ENCODE measurements at places on chromosomes 11 and 22. TPM values are rescaled to one million over a fixed set of nuclear protein-coding genes. Genes with fewer than 3 reads are reported as not detected.

Gene C11orf91
- not detected for polyA plus RNA-seq

Gene DEUP1
- polyA plus RNA-seq = not detected

Gene PRODH
- 1.6 TPM for polyA plus RNA-seq

Gene RAG1
- 0.35 TPM for polyA plus RNA-seq

Gene SMDT1
- polyA plus RNA-seq = 117 TPM

Gene KDELR3
- polyA plus RNA-seq = 0.75 TPM

Gene KRTAP5-8
- polyA plus RNA-seq = not detected

Gene YAP1
- 32.1 TPM for polyA plus RNA-seq

Gene TP53I11
- 4.9 TPM for polyA plus RNA-seq

Gene DERL3
- polyA plus RNA-seq = 1.1 TPM

Gene ADAMTS15
- polyA plus RNA-seq = 0.79 TPM

Gene LAYN
- polyA plus RNA-seq = 0.60 TPM

Gene C1QTNF4
- polyA plus RNA-seq = 0.70 TPM

DNA sequence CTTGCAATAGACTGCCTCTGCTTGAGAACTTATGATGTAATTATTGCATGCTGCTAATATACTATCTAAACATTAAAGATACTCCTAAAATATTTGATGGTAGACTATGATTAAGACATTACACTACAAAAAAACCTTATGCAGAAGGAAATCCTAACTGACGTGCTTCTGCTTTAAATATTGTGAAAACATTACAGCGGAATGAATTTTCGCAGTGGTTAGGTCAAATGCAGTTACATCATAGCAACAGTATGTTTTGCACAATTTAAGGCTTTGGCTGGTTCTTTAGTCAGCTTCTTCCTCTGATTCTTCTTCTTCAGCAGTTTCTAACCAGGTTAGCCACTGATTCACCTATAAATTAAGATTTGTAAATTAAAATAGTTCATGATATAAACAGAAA lies 11.2 kb downstream of the EIF4G2 start:
- no peak for DNase-seq

- DNase-seq = no peak
Measured at GRCh38 chr11:19705936-19706335, 6.7 kb upstream of the NAV2 start.

DNA sequence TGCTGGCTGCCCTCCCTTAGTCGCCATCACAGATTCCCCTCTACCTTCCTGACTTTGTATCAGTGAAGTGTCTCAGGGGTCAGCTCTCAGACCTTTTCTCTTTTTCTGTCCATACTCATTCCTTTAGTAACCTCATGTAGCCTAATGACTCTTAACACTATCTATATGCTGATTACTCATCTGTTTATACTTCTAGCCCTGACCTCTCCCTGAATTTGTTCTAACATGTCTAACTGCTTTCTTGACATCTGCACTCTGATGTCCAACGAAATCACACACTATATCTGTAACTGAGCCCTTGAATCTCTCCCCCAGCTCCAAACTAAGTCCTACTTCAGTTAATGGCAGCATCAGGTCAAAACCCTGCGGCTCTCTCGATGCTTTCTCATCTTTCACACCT lies 135.8 kb upstream of the TIMP3 start:
- DNase-seq = no peak

- DNase-seq = no peak
Measured at GRCh38 chr22:27895600-27895999, 23.5 kb downstream of the PITPNB start.

- DNase-seq = no peak
Measured at GRCh38 chr22:21682385-21683175, 16.8 kb downstream of the PPIL2 start.

DNA sequence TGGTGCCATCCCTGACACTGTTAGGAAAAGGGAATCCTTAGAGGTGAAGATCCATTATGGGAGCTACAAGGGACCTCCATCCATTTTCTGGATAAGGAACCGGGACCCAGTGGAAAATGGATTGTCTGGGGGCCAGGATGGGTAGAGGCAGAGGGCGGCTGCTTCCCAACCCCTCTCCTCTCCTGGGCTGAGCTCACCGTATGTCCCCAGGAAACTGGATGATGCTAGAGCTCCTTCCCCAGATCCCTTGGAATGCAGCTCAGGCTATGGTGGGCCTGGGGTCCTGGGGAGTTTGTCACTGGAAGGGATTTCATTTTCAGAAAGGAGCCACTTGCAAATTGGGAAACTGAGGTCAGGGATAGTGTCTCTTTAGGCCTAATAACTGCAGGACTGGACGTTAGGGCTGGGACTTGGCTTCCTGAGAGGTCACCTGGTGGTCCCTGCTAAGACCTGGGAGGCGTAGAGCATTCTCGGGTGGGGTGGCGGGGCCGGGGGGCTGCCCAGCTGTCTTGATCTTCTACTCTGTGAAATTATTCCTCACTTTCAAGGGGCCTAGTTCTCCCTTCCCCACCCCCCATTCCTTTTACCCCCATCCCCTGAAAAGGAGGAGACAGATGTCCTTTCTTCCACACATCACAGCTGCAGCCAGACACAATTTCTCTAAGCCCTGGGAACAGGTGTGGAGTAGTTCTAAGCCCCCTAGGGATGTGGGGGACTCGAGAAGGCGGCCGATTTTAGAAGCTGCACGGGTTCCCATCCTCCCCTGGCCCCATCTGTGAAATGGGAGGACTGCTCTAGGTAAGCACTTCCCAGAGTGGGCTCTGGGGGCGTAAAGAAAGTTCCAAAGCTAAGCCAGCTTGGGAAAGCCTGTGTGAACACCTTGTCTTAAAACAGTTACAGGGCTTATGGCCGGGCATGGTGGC lies 99.8 kb downstream of the PKNOX2 start:
- DNase-seq = no peak

- DNase-seq = no peak
Measured at GRCh38 chr22:41560095-41560471, 727 bp upstream of the CSDC2 start.

- no peak for DNase-seq
Measured at GRCh38 chr11:130585545-130585944, 137.1 kb downstream of the ADAMTS15 start.

DNA sequence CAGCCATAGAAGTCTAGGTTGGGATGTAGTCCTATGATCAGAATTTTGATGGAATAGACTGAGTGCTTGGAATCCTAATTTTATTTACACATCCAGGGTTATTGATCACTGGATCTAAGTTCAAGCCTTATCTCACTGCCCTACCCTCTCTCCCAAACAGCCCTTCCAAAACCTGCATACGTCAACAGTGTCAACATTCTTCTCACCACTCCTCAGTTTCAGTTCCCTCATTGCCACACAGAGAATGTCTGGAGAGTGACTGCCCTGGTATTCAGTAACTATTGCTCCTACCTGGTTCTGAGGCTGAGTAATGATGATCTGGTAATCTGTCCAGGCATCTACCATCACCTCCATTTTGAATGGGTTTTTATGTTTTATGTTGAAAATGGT lies 60.0 kb downstream of the GLYATL1 start:
- DNase-seq = no peak

GRCh38 chr11:70322666-70323065 lies 52.2 kb downstream of the PPFIA1 start:
- DNase-seq = no peak

GRCh38 chr22:50058061-50058905 lies at the start of gene TTLL8:
Gene TTLL8 (minus strand): TSS chr22:50058298.
- DNase-seq = no peak

GRCh38 chr11:72452495-72452894 lies 18.2 kb upstream of the CLPB start:
- no peak for DNase-seq

DNA sequence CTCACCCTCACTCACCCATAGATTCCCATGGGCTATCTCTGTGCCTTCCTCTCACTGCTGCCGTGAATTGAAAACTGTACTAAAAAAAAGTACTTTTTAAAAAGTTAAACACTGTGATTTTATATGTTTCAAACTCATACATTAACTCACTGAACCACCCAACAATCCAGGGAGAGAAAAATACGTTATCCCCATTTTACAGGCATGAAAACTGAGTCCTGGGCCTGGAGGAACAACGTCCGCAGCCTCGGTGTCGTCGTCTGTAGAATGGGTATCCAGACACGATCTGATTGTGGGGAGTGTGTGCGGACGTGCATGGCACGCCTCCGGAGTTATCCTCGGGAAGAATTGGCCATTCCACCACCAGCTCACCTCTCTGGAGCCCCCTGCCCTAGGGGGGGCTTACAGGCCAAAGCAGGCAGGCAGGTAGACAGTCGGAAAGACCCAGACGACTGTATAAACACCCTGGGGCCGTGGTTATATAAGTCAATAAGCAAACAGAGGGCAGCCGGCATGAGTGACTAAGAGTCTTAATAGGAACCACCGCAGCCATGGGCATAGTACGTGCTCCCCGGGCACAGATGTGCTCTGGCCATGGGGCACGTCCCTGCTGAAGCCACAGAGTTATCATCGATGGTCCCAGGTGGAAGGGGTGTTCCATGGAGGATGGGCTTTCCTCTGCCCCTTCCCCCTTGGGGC lies 7.1 kb upstream of the PDGFB start:
- peak; percentile 45 for DNase-seq

GRCh38 chr11:64268893-64269539 lies 15.4 kb downstream of the BAD start:
- peak; percentile 85 for DNase-seq

- no peak for DNase-seq
Measured at GRCh38 chr11:66055021-66055420, 2.9 kb downstream of the SF3B2 start.

GRCh38 chr11:111942829-111943228 lies 5.7 kb downstream of the DIXDC1 start:
- no peak for DNase-seq

GRCh38 chr22:32823024-32823730 lies 21.7 kb downstream of the TIMP3 start:
- DNase-seq = no peak

GRCh38 chr11:11027288-11027687 lies 169.4 kb upstream of the ZBED5 start:
- DNase-seq = no peak

DNA sequence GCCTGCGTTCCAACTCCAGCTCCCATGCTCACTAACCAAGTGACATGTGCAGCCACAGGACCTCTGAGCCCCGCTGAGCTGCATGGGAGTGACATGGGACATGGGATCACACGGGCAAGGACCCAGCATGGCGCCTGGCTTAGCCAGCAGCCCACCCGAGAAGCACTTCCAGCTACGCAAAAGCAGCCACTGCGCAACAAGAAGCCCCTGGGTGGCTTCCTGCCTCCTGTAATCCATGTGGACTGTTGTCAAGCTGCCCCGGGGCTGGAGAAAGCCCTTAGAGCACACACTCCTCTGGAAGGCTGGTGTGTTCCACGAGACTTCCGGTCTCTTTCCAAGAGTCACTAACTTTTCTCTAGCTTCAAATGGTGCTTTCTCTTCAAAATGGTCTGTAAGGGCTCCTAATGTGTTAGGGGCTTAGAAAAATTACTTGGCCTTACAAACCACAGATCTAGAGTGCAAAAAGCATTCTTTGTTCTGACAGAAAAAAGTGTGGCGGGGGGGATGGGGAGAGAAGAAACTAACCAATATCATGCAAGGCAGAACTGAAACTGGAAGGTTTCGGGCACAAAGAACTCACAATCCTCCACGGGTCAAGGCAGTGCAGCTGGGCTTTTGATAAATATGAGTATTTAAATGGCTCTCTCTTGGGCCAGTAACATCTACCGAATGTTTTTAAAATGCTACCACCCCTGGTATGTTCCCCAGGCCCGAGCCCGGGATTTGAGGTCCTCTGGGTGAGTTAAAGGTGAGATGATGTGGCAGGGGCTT lies 5.5 kb downstream of the C11orf24 start:
- DNase-seq = no peak

- no peak for DNase-seq
Measured at GRCh38 chr11:27754035-27755017, 54.1 kb upstream of the BDNF start.

- DNase-seq = no peak
Measured at GRCh38 chr11:92759571-92760214, 209.8 kb upstream of the MTNR1B start.

DNA sequence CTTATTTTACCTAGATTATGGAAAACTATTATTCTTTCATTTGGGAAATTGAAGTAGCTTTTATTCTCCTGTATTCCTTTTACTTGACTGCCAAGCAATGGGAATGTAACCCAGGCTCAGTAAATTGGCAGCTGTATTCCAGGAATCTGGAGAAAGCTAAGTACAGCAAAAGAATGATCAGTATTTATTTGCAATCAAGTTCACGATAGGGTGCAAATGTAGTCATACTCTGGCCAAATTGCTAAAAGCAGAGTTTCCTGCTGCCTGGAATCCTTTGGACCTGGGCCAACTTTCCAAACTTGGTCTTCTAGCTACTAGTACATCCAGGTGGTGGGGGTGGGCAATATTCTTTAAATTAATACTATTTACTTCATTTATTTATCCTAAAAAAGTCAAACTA lies 286.0 kb upstream of the CTSC start:
- DNase-seq = no peak

DNA sequence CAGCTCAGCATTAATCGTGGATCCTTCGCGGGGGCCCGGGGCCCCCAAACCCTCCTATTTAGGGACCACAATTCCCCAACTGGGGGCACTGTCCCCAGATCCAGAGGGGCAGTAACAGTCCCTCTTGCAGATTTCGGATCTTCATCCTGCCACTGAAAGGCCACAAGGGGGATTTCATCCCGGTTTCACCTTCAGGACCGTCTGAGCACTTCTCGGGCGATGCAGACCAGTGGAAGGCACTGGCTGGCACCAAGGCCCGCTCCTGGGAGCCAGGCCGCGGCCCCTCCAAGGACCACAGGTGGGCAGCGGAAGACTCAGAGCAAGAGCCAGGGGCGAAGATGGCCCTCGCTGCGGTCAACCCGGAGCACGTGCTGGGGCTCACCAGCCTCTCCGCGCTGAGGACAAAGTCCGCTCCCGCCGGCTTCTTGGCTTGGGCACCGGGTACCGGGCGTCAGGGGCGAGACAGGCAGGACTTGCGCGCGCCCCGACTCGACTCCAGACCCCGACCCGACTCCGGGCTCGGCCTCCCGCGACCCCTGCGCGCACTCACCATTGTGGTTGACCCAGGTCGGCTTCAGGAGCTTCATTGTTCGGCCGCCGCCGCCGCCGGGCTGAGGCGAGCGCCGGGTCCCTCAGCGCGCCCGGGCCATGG lies 517 bp downstream of the HIRA start:
- DNase-seq = peak; percentile 71

DNA sequence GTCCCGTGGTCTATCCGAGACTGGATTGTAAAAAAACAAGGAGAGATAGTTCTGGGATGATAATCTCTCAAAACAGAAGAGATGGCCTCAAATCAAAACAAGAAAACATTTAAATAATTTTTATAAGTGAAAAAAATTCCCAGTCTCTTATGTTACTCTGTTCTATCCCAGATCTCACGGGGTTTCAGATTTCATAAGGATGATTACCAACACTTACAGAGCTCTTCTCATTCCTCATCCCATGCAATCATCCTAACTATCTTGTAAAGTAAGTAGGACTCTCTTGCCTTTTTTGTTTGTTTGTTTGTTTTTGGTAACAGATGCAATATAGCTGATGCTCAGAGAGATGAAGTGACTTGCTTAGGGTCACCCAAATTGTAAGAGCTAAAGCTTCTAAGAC lies 20.0 kb upstream of the ZBTB16 start:
- DNase-seq = no peak

Data from psoas muscle (tissue), 8 donors.